ENCODE measurements at places on chromosomes 3 and 15. TPM values are rescaled to one million over a fixed set of nuclear protein-coding genes. Genes with fewer than 3 reads are reported as not detected.

- H3K27me3 ChIP-seq: no peaks in the 10 kb centered on the region
- no peak for DNase-seq
- H3K4me3 ChIP-seq: peak overlapping the region; percentile 63
- H3K27ac ChIP-seq: no peak overlapping the region
- H3K36me3 ChIP-seq: no peaks in the 10 kb centered on the region
- peaks cover 29% of the 10 kb centered on the region for H3K4me1 ChIP-seq
These were observed 913 bp upstream of the WNT7A start for GRCh38 chr3:13880811-13881156.

- H3K4me1 ChIP-seq: peaks cover 31% of the 10 kb centered on the region
- no peak for DNase-seq
- no peaks in the 10 kb centered on the region for H3K36me3 ChIP-seq
- peak overlapping the region; percentile 94 for H3K4me3 ChIP-seq
- H3K27me3 ChIP-seq: no peaks in the 10 kb centered on the region
- peak overlapping the region; percentile 86 for H3K27ac ChIP-seq
These were observed 624 bp downstream of the BRK1 start for GRCh38 chr3:10116138-10116460.

STAB1 gene
- 837 TPM for total RNA-seq

DUOXA1 gene
- not detected for total RNA-seq

- DNase-seq: no peak
- H3K4me1 ChIP-seq: peaks cover 24% of the 10 kb centered on the region
- H3K27me3 ChIP-seq: no peaks in the 10 kb centered on the region
- H3K4me3 ChIP-seq: no peak overlapping the region
- H3K36me3 ChIP-seq: no peaks in the 10 kb centered on the region
These were observed 903.2 kb downstream of the MCTP2 start for GRCh38 chr15:95134431-95135110.

MCCC1 gene
- 28.5 TPM for total RNA-seq

CPN2 gene
- total RNA-seq: not detected

GRCh38 chr3:113747283-113748046, 630 bp downstream of the ATP6V1A start:
- no peaks in the 10 kb centered on the region for H3K27me3 ChIP-seq
- peak overlapping the region; percentile 94 for H3K4me3 ChIP-seq
- H3K4me1 ChIP-seq: peaks cover 48% of the 10 kb centered on the region

- DNase-seq: no peak
- no peak overlapping the region for H3K27ac ChIP-seq
These were observed 11.4 kb upstream of the MEX3B start for GRCh38 chr15:82056958-82057823.

DNA sequence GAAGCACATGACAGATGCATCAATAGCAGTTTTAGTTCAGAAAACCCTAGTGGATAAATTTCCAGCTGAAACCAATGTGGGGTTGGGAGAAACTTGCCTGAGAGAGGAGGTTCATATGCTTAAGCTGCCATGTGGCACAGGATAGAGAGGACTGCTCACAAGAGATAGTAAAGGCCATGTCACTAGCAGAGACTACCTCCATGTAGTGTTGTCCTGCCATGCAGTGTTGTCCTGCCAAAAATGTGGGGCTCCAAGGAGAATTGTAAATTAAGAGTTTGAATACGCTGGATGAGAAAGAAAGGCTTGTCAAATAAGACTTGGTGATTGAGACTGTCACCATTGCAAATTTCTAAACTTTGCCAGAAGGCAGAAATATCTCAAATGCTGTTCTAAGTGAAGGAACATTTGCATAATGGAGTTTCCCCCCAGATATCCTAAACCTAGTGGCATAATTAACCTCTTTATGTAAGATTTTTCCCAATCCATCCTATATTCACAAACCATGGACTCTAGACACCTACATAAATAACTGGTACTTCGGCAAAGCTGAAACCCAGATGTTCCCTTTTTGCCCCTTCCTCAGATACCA, 938.3 kb upstream of the ALCAM start:
- DNase-seq: no peak
- no peaks in the 10 kb centered on the region for H3K36me3 ChIP-seq
- no peak overlapping the region for H3K27ac ChIP-seq
- no peak overlapping the region for H3K4me3 ChIP-seq

CHRM5 gene
- total RNA-seq: not detected

- no peak overlapping the region for H3K4me3 ChIP-seq
- H3K36me3 ChIP-seq: no peaks in the 10 kb centered on the region
- H3K27ac ChIP-seq: no peak overlapping the region
- H3K4me1 ChIP-seq: peaks cover 37% of the 10 kb centered on the region
- H3K27me3 ChIP-seq: no peaks in the 10 kb centered on the region
- DNase-seq: no peak
These were observed 12.5 kb upstream of the TRAK1 start for GRCh38 chr3:42078677-42079076.

GRCh38 chr3:57999417-58000115, 8.7 kb upstream of the FLNB start:
- no peaks in the 10 kb centered on the region for H3K27me3 ChIP-seq
- no peak overlapping the region for H3K27ac ChIP-seq
- no peak for DNase-seq
- peaks cover 29% of the 10 kb centered on the region for H3K4me1 ChIP-seq
- no peaks in the 10 kb centered on the region for H3K36me3 ChIP-seq

NEO1 gene
- 51.4 TPM for total RNA-seq

- no peaks in the 10 kb centered on the region for H3K4me1 ChIP-seq
- no peaks in the 10 kb centered on the region for H3K36me3 ChIP-seq
- no peaks in the 10 kb centered on the region for H3K27me3 ChIP-seq
- no peak overlapping the region for H3K4me3 ChIP-seq
- DNase-seq: no peak
These were observed 147.4 kb downstream of the ABHD5 start for GRCh38 chr3:43838009-43838758.

DNA sequence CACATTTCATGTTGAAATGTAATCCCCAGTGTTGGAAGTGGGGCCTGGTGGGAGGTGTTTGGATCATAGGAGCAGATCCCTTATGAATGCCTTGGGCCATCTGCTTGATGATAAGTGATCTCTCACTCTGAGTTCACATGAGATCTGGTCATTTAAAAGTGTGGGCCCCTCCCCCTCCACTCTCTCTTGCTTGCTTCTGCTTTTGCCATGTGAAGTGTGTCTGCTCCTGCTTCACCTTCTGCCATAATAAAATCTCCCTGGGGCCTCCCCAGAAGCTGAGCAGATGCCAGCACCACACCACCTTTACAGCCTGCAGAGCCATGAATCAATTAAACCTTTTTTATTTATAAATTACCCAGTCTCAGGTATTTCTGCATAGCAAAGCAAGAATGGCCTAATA, 14.2 kb upstream of the CD200R1L start:
- H3K4me3 ChIP-seq: no peak overlapping the region
- no peaks in the 10 kb centered on the region for H3K27me3 ChIP-seq
- DNase-seq: no peak
- H3K27ac ChIP-seq: no peak overlapping the region

CAPN3 gene
- total RNA-seq: 37.0 TPM

DNA sequence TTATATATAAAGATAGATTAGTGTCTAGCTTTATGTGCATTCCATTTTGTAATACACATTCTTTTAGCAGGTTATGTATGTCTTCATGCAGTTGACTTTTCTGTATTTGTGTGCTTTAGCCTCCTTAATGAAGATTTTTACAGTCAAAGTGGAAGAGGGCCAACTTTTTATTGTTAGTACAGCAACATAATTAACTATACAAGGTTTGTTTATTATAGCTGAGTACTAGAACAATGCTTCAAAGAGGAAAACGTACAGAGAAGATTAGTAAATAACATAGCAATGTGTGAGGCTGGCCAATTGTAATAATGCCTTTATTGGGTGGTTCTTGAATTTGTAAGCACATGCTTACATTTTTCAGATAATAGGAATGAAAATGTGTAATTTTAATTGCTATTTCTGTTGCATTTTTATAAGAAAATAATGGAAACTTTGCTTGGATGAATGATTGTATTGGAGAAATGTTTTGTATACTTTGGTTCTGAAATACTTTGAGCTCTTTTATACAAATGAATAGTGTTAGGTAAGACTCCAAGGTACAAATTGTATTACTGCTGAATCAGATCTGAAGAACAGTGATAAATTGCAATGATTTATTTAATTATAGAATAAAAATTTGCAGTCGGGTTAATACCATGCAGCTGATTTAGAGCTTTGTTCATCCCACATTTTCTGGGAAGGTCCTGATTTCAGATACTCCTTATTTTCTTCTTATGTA, 41.4 kb downstream of the UBE2E2 start:
- H3K27me3 ChIP-seq: no peaks in the 10 kb centered on the region
- DNase-seq: no peak
- no peak overlapping the region for H3K4me3 ChIP-seq
- H3K4me1 ChIP-seq: no peaks in the 10 kb centered on the region
- H3K27ac ChIP-seq: no peak overlapping the region

SLC28A2 gene
- not detected for total RNA-seq

GRCh38 chr3:168157099-168157700, 61.5 kb upstream of the GOLIM4 start:
- no peak for DNase-seq
- no peak overlapping the region for H3K4me3 ChIP-seq
- H3K36me3 ChIP-seq: no peaks in the 10 kb centered on the region

ETV5 gene
- 362 TPM for total RNA-seq

- no peak for DNase-seq
- H3K4me3 ChIP-seq: no peak overlapping the region
- H3K27ac ChIP-seq: no peak overlapping the region
- H3K36me3 ChIP-seq: no peaks in the 10 kb centered on the region
- no peaks in the 10 kb centered on the region for H3K4me1 ChIP-seq
These were observed 350.6 kb upstream of the IL12A start for GRCh38 chr3:159637883-159638542.

FRMD4B gene
- 57.5 TPM for total RNA-seq

DNA sequence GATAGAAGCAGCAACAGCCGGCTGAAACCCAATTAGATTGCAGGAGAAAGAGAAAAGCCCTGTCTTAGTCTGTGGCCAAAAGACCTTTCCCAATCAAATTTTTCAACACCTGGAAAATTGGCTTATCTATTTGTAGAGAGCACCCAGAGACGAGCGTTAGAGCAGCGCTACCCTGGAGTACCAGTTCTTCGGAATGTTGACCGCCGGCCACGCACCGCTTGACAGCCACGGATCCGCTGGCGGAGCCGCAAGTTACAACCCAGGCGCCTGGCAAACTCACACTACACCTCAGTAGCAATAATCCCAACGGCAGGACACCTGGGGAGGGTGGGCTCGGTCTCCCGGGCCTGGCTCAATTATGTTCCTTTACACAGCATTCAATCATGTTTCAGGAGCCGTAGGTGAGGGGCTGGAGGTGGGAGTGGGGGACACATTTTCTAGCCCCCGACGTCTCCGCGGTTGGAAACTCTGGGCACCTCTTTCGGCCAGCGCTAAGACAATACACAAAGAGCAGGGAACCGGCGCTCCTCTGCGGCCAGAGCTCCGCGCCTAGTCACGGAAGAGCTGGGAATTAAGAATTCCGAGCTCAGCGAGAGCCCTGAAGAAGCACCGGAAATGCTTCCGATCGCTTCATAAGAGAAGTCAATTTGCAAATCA, 1.2 kb downstream of the MB21D2 start:
- H3K4me1 ChIP-seq: peaks cover 21% of the 10 kb centered on the region
- H3K27me3 ChIP-seq: no peaks in the 10 kb centered on the region
- H3K36me3 ChIP-seq: no peaks in the 10 kb centered on the region
- H3K27ac ChIP-seq: peak overlapping the region; percentile 88

DNA sequence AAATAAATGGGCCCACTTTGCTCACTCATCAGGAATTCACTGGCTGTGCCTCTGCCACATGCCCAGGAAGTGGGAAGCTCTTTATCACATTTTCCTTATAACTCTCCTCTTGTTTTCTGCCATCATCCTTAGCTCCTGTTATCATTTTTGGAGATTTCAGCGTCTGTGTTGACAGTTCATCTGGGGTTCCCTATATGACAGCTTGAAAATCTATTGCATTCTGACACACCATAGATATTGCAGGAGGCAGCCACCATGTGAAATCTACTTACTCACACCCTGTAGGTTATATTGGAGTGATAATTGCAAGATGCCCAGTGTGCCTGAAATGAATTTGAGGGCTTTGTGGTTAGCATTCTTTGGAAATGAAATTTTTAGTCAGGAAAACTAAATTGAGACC, 132.9 kb downstream of the RYR3 start:
- no peak overlapping the region for H3K4me3 ChIP-seq
- no peaks in the 10 kb centered on the region for H3K36me3 ChIP-seq
- H3K27ac ChIP-seq: no peak overlapping the region
- no peak for DNase-seq
- no peaks in the 10 kb centered on the region for H3K4me1 ChIP-seq

DNA sequence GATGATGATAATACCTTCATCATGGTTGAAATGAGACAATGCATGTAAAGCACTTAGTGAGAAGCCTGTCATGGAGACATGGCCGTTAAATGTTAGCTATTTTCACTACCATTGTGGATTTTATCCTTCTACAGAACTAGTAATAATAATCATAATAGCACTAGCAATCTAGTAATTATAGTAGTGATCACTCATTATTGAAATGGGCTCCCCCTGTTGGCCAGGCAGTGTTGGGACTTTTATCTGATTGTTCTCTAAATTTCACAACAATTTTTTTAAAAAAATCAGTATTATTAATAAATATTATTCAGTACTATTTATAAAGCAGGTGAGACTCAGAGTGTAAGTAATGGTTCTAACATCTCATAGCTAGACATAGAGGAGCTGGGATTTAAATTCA, 396.3 kb downstream of the IL5RA start:
- H3K4me3 ChIP-seq: no peak overlapping the region
- H3K4me1 ChIP-seq: no peaks in the 10 kb centered on the region
- no peak overlapping the region for H3K27ac ChIP-seq
- H3K27me3 ChIP-seq: no peaks in the 10 kb centered on the region
- no peak for DNase-seq
- no peaks in the 10 kb centered on the region for H3K36me3 ChIP-seq

MCTP2 gene
- total RNA-seq: 16.6 TPM

DNA sequence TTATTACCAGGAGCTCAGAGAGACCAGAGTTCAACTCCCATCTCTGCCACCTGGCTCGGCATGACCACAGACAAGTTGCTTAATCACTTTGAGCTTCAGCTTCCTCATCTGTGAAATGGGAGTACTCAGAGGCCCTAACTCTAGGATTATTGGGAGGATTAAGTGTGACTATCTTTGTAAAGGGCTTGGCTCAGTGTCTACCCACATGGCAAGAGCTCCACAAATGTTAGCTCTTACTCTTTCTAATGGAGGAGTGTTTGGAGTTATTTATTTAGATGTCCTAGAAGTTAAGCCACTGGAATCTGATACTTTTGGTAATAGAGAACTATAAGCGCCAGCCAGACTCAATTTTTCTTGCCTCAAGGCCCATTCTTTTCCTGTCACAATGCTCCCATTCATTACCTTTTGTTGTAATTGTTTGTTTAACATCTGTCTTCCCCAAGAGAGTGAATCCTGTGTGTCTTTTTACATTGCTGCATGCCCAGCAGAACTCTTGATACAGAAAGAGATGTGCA, 12.3 kb upstream of the LMCD1 start:
- H3K36me3 ChIP-seq: no peaks in the 10 kb centered on the region
- no peaks in the 10 kb centered on the region for H3K27me3 ChIP-seq
- H3K4me1 ChIP-seq: peaks cover 83% of the 10 kb centered on the region
- no peak overlapping the region for H3K4me3 ChIP-seq
- H3K27ac ChIP-seq: peak overlapping the region; percentile 92
